ENCODE measurements at places on chromosomes 2 and 18.

- no peak for DNase-seq
Measured at GRCh38 chr2:72548081-72548764, 277.6 kb downstream of the EXOC6B start.

- DNase-seq = no peak
Measured at GRCh38 chr2:143842836-143843235, 677.1 kb downstream of the ZEB2 start.

- DNase-seq = no peak
Measured at GRCh38 chr2:120476141-120476540, 130.2 kb downstream of the INHBB start.

GRCh38 chr18:8937160-8938094 lies 165.1 kb upstream of the NDUFV2 start:
- DNase-seq = peak; percentile 56

- no peak for DNase-seq
Measured at GRCh38 chr18:45175511-45175910, 439.8 kb upstream of the SLC14A2 start.

GRCh38 chr2:149994057-149994728 lies 406.6 kb upstream of the MMADHC start:
- DNase-seq = peak; percentile 48

DNA sequence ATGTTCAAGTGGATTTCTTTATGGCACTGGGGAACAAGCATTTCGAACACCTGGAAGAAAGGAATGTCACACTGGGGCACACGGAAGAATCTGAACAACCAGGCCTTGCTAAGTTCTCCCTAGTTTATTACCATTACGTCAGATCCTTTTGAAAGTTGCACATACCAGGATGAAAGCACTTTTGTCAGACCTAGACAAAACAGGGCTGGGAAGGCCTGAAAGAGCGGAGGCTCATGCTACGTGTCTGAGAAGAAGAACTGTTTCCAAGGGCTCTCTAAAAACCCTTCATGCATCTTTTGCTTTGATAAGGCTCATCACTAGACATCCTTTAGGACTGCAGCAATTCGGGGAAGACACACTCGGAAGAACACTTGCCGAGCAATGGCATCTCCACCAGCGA lies 15.4 kb upstream of the SLC25A52 start:
- no peak for DNase-seq

- DNase-seq = peak; percentile 87
Measured at GRCh38 chr18:22683196-22683676, 249.9 kb upstream of the RBBP8 start.

DNA sequence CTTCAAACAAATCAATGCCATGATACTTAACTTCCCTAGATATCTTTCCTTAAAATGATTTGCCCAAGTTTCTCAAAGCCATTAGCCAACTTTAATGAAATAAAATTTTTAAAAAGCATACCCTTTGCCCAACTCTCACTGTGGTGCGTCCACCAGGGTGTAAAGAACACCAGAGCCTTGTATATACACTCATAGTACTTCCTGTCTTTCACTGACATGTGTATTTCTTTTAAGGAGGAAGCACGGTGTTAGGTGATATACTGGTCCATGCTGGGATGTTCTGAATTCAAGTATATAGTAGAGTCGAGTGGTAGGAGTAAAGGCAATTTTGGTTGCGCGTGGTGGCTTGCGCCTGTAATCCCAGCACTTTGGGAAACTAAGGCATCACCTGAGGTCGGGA lies 22.7 kb downstream of the AAK1 start:
- DNase-seq = no peak

GRCh38 chr18:70621710-70622109 lies 332.9 kb downstream of the SOCS6 start:
- DNase-seq = no peak

DNA sequence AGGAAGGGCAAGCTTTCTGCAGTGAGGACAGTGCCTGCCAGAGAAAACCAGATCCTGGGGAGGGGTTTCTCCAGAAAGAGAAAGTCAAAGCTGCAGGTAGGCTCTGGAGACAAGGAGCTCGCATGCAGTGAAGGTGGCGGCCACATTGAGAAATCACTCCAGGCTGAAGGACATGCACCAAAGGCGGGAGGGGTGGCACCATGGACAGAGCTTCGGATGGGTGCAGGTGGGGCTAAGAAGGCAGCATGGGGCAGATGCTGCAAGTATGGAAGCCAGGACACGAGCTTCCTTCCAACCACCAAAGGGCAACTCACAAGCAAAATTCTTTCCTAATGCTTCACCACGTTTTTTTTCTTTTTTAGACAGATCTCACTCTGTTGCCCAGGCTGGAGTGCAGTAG lies 104.4 kb upstream of the SLC35G4 start:
- no peak for DNase-seq

DNA sequence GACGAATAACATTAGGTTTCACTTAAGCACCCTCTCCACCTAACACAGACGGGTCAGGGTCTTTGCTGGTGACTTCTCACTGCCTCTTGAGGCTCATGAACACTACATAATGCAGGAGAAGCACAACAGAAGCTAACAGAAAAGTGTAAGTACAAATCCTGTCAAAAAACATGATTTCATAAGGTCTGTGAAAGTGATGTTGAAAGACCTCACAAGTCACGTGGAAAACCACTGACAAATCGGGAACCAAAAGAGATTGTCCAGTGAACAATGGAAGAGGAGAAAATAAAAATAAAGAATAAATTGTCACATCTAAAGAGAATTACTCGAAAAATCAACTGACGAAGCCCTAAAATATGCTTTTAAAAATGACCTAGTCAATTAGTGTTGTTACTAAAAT lies 14.0 kb downstream of the PSD4 start:
- no peak for DNase-seq

DNA sequence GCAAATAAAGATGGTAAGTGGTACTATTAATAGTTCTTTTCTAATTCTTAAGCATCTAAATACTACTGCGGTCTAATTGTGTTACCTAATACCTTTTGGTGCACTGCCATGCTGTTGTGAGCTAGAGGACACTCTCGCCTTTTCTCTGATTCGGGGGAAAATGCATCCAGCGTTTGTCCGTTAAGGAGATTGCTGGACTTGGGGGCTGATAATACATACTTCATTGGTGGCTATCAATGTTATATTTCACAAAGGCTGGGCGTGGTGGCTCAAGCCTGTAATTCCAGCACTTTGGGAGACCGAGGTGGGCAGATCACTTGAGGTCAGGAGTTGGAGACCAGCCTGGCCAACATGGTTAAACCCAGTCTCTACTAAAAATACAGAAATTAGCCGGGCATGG lies 141.7 kb upstream of the TWIST2 start:
- DNase-seq = no peak

- no peak for DNase-seq
Measured at GRCh38 chr2:96403481-96403880, 67.9 kb downstream of the NCAPH start.

GRCh38 chr2:20738772-20739171 lies 71.8 kb downstream of the GDF7 start:
- DNase-seq = peak; percentile 82

DNA sequence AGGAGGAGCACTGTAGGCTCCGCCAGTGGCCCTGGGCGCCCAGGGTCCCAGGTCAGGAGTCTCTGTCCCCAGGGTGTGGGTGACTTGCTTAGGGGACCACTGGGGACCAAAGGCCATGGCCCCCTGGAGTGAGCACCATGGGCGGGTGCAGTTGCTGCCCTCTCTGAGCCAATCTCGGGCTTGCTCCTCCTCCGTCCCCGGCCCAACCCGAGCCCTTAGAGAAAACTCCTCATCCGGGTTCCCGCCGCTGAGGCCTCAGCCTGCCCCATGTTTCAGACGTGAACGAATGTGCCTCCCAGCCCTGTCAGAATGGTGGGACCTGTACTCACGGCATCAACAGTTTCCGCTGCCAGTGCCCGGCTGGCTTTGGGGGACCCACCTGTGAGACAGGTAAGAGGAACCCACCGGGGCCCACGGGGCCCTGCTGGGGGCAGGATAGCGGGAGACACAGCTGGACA lies 38.6 kb downstream of the SNED1 start:
- no peak for DNase-seq

- DNase-seq = no peak
Measured at GRCh38 chr18:12625241-12625640, 32.7 kb downstream of the SPIRE1 start.

DNA sequence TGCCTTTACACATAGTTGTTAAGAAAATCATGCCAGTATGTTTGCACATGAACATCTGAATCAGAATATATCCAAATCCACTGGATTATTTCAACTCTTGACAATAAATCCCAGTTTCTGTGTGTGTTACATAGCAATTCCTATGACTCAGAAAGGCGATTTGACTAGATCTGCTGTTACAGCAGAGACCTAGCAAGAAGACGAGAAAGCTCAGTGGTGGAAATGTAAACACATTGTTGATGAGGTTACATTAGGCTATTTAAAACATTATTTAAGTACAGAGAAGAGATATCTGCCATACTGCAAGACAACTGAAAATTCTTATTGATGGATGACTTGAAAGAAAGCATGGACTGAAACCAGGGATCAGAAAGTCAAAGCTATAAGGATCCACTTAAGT lies 73.0 kb upstream of the SMIM21 start:
- no peak for DNase-seq

GRCh38 chr2:62196278-62196901 lies 475 bp downstream of the B3GNT2 start:
- DNase-seq = peak; percentile 76

- no peak for DNase-seq
Measured at GRCh38 chr2:129008881-129009554, 690.4 kb upstream of the HS6ST1 start.

GRCh38 chr2:17934721-17935120 lies 56.3 kb downstream of the KCNS3 start:
- no peak for DNase-seq

- no peak for DNase-seq
Measured at GRCh38 chr2:195543902-195544894, 112.8 kb upstream of the SLC39A10 start.

GRCh38 chr18:35459997-35460396 lies 37.8 kb downstream of the INO80C start:
- DNase-seq = no peak

- DNase-seq = no peak
Measured at GRCh38 chr2:30038419-30038818, 108.4 kb upstream of the YPEL5 start.

DNA sequence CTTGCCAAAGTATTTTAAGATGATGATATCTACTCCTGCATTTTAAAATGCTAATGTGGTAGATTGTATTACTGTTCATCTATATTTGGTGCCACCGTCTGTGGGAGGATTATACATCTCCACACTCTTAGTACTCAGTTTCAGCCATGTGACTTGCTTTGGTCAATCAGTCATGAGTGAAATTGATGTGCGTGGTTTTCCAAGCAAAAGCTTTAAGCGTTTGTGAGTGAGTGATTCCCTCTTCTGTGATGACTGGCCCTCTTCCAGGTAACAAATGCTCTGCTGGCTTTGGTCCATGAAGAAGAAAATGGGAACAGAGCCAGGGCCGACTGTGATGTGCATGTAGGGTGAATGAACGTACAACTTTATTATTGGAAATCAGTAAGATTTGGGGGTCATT lies 330.4 kb downstream of the LPIN1 start:
- peak; percentile 54 for DNase-seq

DNA sequence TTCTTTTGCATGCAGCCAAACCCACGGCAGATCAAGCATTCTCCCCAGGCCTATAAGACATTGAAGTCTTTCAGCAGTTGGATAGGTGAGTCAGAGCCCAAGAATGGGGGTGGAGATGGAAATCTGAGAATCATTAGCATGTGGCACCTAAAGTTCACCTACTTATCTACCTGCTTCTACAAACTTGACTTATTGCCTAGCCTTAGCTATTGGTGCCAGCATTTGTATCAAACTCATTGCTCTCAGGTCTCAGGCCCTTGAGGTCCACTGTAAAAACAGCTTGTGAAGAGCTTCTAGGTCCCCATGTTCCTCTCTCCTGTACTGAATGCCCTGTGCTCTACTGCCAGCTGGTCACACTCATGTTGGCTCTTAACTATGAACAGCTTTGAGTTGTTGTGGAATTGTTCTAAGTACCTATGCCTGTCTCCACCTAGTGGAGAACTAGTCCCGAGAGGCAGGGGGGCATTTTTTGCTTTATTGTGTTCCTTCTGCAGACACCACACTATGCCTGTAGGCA lies 278.4 kb upstream of the SPRED2 start:
- no peak for DNase-seq

DNA sequence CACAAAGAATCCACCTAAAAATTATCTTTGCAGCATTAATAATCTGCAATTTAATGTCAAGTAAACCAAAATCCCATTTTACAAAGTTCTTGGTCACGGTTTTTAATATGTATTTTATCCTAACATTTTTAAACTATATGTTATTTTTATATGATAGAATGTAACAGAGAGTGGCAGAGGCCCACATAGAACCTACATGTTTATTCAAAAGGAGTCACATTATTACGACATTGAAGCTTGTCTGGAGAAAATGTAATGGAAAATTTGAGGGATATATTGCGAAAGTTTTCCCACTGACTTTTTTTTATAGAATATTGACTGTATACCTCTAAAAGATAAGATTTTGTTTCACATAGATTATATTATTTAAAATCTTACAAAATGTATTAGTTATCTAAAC lies 89.7 kb upstream of the COL3A1 start:
- no peak for DNase-seq

DNA sequence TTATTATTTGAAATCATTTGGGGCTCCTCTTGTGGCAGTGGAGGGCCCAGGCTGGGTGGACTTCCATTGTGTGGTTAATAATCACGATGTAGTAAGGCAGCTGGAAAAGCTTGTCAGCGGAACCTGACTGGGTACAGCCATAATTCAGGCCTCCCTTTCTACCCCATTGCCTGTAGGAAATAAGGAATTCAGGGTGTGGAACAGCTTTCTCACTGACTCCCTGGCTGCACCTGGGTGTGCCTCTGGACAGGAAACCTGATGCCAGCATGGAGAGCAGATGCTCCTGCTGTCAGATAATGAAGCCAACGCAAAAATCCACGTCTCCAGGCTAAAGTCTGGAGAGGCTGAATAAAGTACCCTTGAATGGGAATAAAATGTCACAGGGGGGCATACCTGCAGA lies 44.2 kb downstream of the LYPD6B start:
- no peak for DNase-seq

GRCh38 chr18:44096016-44096415 lies 584.7 kb upstream of the SETBP1 start:
- no peak for DNase-seq

- no peak for DNase-seq
Measured at GRCh38 chr2:121189011-121189410, 96.0 kb downstream of the TFCP2L1 start.

- peak; percentile 72 for DNase-seq
Measured at GRCh38 chr2:33312355-33312754, 164.1 kb upstream of the RASGRP3 start.

GRCh38 chr18:27349284-27349882 lies 164.3 kb upstream of the CHST9 start:
- no peak for DNase-seq

DNA sequence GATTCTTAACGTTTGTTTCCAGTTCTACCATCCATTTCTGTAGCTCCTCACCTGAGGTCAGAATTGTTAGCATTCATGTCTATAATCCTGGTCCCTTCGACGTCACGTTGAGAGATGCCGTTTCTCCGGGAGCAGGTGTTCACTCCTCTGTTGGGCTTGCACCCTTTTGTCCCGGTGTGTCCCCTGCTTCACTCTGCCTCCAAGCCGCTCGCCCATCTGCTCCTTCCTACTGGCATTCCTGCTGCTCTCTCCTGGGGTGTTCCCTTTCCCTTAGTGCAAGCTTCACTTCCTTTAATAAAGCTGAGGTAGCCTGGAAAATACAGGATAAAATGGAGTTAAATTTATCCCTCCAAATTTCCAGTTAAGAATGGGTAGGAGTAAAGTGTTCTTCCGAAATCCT lies 61.9 kb upstream of the CABYR start:
- no peak for DNase-seq

Measured in eye (tissue), 1 donor.